ENCODE measurements at places on chromosomes 3 and 15.
A peak's percentile ranks its signal among the peaks of the same experiment; 100 is the strongest.

GRCh38 chr15:98866511-98866910 lies 141.1 kb downstream of the PGPEP1L start:
- DNase-seq: no peak

GRCh38 chr3:160140756-160141155 lies 84.5 kb upstream of the C3orf80 start:
- no peak for DNase-seq

GRCh38 chr15:63061975-63062374 lies 19.4 kb downstream of the TPM1 start:
- DNase-seq: no peak

DNA sequence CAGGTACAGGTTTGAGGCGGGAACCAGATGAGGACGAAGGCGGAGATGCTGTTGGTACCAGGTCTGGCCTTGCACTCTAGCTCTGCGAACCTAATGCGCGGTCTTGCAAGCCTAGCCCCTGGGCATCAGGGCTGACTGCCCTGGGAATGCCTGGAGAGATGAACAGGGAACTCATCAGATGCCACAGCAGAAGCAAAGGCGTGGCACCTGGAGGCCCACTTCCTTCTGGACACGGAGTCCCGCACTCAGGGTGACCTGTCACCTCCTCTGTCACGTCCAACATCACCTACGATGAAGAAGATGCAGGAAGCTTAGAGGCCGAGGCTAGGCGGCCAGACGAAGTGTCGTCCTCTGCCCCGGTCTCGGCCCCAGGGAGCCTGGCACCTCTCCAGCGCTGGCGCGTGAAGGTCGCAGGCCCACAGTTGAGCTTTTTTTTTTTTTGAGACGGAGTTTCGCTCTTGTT lies 9.4 kb downstream of the RPLP1 start:
- DNase-seq: no peak

GRCh38 chr3:7737263-7737662 lies 764.4 kb upstream of the LMCD1 start:
- no peak for DNase-seq

- DNase-seq: no peak
Measured at GRCh38 chr3:71351403-71352149, 232.0 kb downstream of the FOXP1 start.

DNA sequence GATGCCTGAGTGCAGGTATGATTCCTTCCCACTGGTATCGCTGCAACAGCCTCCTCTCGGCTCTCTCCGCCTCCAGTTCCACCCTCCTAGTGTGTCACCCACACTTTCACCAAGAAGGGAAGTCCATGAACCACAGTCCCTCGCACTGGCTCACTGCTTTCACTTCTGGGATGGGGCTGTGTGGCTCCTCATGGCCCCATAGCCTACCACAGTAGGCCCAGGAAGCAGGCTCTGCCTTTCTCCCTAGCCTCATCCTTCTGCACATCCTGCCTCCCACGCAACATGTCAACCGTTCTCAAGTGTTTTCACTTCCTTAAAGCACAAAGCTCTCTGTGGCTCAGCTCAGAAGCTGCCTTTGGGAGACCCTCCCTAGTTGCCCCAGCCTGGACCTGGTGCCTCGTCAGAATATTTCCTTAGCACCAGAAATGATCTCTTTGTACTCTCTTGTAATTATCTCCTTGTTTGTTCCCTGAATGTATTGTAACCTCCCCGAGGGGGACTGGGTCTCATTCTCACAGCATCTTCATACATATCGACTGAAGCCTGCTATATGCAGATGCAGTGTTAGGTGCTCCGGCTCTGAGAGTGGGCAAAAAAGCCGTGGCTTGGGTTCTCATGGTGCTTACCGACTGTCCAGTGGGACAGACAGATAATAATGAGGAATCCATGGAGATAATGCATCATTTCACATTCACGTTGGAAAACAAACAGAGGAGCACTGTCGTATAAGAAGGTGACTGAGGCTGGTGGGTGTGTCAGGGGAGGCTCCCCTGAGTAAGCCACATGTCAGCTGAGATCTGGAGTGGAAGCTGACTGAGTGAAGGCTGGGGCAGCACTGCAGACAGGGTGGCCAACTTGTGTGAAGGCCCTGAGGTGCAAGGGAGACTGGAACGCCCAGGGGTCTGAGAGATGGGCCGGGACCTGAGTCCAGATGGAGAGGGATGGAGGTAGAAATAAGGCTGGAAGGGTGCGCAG lies 107.1 kb downstream of the DGKG start:
- no peak for DNase-seq

- no peak for DNase-seq
Measured at GRCh38 chr3:195366200-195366925, 76.5 kb downstream of the ACAP2 start.

- no peak for DNase-seq
Measured at GRCh38 chr15:31160297-31160696, 58.8 kb upstream of the TRPM1 start.

DNA sequence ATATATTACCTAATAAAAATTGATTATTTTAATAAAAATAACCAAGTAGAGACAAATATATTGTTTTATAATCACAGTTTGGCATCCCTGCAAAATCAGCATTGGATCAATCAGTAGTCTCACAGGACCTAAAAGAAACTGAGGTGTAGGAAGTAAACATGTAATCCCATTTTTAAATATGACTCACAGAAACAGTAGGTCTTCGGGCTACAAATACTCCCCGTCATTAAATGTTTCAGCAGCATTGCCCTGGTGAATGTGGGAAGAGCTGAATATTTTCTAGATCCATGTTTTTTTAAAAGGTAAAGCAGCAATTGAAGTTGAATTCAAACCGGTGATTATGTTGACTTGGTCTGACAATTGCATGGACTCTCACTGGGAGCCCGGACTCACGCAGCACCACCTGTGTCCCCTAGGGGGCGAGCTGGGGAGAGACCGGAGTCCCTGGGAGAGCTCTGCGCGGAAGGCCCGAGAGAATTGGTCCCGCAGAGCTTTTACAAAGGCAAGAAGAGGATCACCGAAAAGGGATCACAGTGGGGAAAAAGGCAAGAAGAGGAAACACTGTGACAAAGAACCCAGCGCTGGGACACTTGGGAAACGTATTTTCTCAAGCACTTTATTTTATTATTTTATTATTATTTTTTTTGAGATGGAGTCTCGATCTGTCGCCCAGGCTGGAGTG lies 17.2 kb upstream of the USP3 start:
- DNase-seq: peak; percentile 77

GRCh38 chr15:82159922-82160321 lies 102.6 kb downstream of the EFL1 start:
- DNase-seq: no peak

- no peak for DNase-seq
Measured at GRCh38 chr3:190585805-190586630, 72.1 kb downstream of the IL1RAP start.

DNA sequence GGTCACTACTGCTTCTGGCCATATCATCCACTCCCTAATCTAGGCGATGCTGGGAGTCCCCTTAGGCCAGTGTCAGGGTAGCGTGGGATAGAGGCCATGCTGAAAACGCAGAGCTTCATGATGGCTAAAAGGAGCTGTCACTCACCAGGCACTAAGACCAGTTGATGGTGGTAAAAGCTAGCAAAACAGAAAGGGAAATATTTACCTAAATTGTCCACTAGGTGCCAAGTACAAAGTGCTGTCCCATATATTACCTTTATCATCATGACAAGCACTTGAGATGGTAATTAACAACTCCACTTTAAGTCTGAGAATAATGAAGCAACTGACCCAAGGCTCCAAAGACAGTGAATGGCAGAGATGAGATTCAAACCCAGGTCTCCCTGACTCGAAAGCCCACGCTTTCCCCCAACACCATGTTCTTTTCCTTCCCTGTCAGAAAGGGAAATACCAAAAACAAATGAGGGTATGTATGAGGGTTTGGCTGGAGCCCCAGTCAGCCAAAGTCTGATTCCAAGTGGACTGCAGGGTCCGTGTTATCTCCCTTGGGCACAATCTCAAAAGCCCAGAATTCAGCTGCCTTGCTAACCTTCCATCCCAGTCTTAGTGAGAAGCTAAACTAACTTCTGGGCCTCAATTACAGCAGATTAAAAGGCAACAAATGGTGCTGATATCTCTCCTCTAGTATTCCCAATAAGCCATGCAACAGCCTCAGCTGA lies 84.7 kb downstream of the RBPMS2 start:
- DNase-seq: no peak

Measured in stimulated activated CD4-positive, alpha-beta T cell treated with anti-CD3 and anti-CD28 coated beads, Interleukin-1b, Interleukin-23, amount 100 ng/mL, for 1 hour (primary cell).